ENCODE measurements at places on chromosomes 3 and 15.

GRCh38 chr15:96764501-96764900 is 434.0 kb downstream of the NR2F2 start:
- DNase-seq = no peak

GRCh38 chr15:77287385-77287784 is 132.5 kb downstream of the PEAK1 start:
- no peak for DNase-seq

DNA sequence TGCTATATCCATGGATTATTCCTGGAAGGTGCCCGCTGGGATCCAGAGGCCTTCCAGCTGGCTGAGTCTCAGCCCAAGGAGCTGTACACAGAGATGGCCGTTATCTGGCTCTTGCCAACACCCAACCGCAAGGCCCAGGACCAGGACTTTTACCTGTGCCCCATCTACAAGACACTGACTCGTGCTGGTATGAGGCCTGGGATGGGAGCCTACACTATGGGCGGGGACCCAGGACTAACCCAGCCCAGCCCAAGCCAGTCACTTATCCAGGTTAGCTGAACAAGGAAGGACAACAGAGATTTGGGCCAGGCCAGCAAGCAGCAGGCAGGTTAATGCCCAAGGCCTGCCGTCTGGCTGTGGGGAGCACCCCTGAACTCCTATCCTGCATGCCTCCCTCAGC is 45.3 kb downstream of the SEMA3G start:
- DNase-seq = no peak

DNA sequence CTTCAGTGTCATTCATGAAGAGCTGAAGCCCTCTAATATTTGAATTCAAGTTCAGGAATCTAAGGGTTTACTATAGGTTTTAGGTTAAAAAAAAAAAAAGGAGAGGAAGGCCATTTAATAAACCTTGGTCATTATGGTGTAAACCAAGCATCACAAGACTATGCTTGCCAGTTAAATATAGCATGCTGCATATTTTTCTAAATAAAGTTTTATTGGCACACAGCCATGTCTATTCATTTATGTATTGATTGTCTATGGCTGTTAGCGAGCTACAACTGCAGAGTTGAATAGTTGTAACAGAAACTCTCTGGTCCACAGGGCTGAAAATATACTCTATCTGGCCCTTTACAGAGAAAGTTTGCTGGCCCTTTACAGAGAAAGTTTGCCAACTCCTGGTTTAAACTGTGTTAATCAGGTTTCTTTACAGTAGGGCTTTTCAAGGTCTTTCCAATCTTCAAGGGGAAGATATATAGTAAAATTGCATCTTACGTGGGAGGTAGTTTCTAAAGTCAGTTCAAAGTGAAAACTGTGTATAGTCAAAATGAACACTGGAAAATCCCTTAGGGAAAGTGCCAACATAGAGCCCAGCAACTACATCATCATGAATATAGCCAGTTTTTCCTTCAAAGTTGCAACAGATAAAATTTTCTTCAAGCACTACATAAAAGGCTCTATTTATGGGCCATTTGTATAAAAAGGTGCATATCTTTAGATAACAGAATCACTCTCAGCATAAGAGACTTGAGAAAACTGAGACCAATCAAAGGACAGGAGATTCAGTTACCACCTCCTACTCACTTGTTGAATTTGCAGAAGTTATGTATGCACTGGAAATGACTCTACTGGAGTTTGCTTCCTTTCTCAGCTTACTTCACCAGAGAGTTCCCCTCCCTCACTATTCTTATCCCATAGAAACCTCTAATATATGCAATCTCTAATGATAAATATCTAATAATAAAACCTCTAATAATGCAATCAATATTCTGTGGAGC is 49.7 kb upstream of the FRMD4B start:
- DNase-seq = no peak

GRCh38 chr3:52455283-52456168 is at the start of gene NISCH:
NISCH (plus strand) TSS chr3:52455604; CDS start chr3:52455642, 38 bp downstream.
- no peak for DNase-seq

DNA sequence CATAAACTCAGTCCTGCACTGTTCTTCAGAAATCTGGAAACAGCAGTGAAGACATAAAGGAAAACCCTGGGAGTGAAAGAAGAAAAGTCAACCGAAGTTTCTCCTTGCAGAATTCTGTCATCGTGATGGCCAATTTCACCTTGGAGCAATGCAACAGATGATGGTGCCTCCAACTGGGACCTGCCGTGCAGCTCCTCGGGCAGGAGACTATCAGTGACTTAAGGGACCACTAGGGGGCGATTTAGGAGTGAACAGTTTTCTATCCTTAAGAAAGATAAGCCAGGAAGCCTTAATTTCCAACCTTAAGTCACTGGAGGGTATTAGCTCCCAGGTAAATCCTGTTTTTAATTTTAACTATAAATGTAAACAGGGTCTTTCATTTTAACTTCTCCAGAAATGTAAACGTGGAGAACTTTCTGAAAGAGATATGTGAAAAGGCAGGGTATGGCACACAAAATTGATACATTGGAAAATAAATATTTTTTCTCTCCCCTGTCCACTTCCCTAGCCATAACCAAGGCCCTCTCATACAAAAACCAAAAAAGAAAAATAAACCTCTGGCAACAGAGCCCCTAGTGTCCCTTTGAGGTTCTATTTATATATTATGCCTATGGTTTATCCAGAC is 116.3 kb downstream of the PDZRN3 start:
- peak; percentile 38 for DNase-seq

DNA sequence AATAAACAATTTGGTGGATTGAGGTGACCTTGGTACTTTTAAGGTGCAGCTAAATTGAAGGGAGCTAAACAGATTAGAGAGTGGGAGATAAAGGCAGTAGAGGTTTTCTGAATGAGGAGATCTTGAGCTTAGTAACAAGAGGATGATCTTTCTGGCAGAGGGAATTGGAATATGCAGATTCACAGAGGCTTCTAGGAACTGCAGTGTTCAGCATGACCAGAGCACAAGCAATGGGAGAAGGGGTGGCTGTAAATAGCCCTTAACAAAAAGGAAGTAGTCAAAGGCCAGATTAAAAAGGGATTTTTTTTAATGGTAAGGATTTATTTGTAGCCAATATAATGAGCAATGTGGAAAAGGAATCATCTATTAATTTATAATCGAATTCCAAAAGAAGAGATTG is 5.7 kb upstream of the BNIP2 start:
- DNase-seq = no peak

- no peak for DNase-seq
These were observed 106.6 kb upstream of the IGSF10 start for GRCh38 chr3:151567477-151567876.

- no peak for DNase-seq
These were observed 4.6 kb downstream of the FBXL22 start for GRCh38 chr15:63601704-63602185.

DNA sequence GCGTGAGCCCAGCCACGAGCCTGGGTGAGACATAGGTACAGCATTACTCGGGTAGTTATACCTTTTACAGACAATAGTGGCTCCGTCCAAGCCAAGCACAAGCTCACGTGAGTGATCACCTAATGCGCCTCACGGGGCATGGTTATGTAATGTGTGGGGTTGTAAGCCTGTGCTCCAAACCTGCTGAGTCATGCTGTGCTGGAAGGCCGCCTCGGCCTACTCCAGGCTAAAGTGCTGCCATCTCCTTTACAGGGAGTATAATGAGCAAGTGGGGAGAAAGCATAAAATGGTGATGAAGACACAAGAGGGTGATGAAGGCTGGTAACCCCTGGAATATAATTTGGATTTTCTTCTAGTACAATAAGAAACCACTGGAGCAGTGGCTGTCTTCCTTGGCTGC is 175.8 kb upstream of the STT3B start:
- peak; percentile 63 for DNase-seq

- no peak for DNase-seq
These were observed 4.7 kb downstream of the PLXNA1 start for GRCh38 chr3:126987596-126987995.

DNA sequence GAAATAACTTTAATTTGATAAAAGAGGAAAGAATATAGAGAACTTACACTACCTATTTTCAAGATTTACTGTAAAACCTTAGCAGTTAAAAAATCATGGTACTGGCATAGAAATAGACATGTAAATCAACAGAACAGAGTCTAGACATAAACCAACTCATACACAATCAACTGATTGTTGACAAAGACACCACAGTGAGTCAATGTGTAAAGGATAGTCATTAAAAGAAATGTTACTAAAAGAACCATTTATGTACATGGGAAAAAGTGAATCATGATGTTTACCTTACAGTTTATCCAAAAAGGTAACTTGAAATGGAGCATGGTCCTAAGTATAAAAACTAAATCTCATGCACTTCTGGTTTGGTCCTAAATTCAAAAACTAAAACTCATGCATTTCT is 847.4 kb downstream of the IGSF11 start:
- DNase-seq = peak; percentile 28
